ENCODE measurements at places on chromosomes 1 and 21. TPM values are rescaled to one million over a fixed set of nuclear protein-coding genes. Genes with fewer than 3 reads are reported as not detected.

Gene ADAM30
- not detected for total RNA-seq

Gene NBPF6
- total RNA-seq: not detected

Gene KCNJ15
- total RNA-seq: 0.13 TPM

Gene SLC45A1
- 11.3 TPM for total RNA-seq

Gene SLC9C2
- not detected for total RNA-seq

Gene PTPRC
- total RNA-seq: 1.4 TPM

Gene SIK1
- total RNA-seq: 32.3 TPM

- no peak for DNase-seq
Observed at GRCh38 chr1:160149233-160149632, 2.2 kb upstream of the ATP1A4 start.

DNA sequence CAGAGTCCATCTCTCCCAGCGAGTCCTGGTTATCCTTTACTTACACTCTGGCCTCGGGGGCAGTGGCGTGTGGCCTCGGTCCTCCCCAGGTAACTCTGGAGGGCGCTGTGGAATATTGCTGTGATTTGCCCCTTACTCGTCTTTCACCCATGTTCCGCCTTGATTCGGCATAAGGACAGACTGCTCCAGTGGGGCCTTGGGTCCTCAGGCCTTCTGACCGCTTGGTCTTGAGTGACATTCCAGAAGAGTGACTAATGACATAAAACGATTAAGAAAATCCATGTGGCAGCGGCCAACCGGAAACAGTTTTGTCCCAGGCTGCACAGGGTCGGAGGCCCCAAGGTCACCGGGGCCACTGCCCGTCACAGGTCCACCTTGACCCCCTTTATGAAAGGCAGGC, 11.0 kb downstream of the ICMT start:
- no peak for DNase-seq

GRCh38 chr1:156371553-156372264, 2.7 kb downstream of the RHBG start:
- DNase-seq: no peak

DNA sequence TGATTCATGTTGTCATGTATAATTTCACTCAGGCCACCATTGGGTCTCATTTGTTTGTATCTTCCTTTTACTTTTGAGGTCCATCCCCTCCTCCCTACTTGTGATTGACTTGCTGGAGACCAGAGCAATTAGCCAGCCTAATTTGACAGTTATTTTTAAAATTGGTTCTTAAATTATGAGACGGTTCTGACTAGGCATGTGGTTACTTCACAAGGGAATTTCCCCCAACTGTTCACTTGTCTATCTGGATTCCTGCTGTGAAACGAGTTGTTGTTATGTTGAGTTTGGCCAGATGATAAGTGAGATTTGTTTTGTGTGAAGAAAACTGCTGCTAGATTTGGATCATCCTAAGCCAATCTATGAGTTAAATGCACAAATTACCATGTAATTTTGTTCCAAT, 359.1 kb downstream of the BARHL2 start:
- DNase-seq: no peak

- no peak for DNase-seq
Observed at GRCh38 chr1:230109895-230110667, 43.0 kb downstream of the GALNT2 start.

GRCh38 chr1:64940025-64940424, 26.3 kb downstream of the JAK1 start:
- no peak for DNase-seq

- no peak for DNase-seq
Observed at GRCh38 chr1:234961456-234962339, 166.9 kb downstream of the TOMM20 start.

GRCh38 chr1:44534771-44535170, 129.7 kb downstream of the RNF220 start:
- no peak for DNase-seq

DNA sequence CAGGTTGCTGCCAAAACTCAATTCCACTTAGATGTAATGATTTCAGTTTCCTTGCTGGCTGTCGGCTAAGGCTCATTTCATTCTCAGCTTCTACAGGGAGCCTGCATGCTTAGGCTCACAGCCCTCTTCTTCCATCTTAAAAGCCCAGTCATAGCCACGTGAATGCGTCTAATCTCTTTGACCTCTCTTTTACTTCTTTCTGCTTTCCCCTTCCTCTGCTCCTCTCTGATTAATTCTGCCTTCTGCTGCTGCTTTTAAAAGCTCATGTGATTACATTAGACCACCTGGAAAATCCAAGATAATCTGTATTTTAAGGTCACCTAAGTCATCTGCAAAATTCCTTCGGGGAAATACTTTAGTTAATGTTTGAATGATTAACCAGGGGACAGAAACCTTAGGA, 812.8 kb upstream of the BRINP3 start:
- no peak for DNase-seq

DNA sequence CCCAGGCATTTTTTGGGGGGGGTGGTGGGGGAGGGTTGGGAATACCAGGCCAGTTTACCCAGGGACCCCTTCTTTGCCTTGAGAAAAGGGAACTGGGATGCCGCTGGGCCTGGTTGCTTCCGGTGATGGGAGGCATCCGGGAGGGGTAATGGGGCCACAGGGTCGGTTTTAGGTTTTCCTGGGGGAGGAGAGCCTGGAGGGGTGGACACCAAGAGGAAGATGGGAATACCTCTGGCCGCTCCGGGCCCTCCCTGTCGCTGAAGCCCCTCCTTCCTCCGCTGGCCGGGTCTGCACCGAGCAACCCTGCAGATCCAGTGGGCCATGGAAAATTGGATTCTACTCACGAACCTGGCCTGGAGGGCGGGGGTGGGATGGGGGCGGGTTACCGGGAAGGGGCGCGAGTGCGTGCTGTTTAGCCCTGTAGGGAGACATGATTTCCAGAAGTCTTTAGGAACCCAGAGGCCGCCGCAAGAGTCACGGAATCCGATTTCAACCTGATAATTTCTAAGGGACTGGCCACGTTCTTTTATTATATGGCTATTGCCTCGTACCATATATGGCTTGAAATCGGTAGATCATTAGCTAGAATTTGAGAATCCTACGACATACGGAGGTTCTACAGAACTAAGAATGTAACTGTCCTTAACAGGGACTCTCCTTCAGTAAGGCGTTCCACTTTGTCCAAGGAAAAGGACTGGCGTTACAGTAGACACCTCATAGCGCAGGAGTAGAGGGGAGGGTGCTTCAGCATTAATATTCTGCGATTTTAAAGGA, 749 bp downstream of the AKIRIN1 start:
- no peak for DNase-seq

DNA sequence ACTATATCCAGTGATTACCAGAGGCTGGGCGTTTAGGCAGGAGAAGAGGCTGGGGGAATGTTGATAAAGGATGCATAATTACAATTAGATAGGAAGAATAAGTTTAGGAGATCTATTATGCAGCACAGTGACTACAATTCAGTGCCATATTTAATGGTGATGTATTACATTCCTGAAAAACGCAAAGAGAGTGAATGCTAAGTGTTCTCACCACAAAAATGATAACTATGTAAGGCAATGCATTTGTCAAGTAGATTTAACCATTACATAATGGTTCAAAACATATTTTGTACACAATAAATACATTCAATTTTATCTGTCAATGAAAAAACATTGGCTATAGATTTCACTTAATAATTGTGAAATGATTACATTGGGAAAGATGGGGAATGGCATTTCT, 548.9 kb downstream of the NUF2 start:
- no peak for DNase-seq

DNA sequence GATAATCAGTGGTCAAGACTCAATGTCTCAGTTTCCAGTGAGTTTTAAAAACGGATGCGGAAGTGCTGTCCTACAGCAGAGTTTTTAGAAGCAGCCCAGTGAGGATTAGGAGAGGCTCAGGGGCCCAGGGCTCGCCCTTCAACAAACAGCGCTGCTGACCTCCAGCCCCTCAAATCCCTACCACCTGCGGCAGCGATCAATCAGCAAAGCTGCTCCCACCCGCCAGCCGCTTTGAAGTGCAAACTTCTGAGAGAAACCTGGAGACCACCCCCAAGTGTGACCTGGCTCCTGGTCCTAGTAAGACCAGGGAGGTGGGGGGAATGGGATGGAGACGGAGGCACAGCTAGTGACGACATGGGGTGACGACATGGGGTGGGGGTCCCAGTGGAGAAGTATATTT, 14.4 kb downstream of the ZBTB17 start:
- DNase-seq: no peak

DNA sequence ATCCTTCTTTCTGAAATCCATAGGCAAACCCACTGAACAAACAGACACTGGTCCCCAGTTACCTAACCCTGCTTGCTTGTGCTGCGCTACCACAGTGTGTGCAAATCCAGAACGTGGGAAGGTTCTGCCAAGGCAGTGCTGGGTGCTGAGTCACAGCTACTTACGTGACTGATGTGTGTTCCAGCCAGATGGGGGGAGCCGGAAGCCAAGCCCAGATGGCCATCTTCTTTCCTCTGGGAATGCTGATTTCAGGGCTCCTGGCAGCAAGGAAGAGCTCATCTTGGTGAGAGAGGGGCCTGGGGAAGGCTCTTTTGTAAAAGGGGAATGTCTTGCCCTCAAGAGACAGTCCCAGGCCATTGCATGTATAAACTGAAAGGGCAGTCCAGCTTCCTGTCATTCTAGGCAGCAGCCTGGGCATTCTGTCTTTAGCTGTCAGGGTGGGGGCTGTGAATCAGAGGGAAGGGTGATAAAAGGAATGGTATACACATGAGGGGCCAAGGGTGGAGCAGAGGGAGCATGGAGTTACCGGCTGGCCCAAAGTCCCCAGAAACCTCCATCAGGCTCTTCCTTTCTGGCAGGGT, 54.1 kb downstream of the CD46 start:
- no peak for DNase-seq

DNA sequence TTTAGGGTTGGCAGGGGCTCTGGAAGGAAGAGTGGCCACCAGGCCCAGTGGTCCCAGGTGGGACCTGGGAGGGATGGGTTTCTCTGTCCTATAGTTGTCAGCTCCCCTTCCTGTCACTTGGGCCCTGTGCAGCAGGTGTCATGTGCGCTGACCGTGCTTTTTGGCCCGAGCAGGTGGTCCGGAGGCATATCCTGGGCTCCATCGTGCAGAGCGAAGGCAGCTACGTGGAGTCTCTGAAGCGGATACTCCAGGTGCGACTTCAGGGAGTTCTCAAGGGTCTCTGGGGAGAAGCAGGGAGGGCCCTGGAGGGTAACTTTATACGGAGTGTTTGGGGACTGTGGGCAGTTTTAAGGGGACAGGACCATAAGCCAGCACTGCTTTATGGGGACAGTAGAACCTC, 82.2 kb downstream of the ARHGEF10L start:
- no peak for DNase-seq

- no peak for DNase-seq
Observed at GRCh38 chr1:184425449-184426277, 38.8 kb downstream of the C1orf21 start.

DNA sequence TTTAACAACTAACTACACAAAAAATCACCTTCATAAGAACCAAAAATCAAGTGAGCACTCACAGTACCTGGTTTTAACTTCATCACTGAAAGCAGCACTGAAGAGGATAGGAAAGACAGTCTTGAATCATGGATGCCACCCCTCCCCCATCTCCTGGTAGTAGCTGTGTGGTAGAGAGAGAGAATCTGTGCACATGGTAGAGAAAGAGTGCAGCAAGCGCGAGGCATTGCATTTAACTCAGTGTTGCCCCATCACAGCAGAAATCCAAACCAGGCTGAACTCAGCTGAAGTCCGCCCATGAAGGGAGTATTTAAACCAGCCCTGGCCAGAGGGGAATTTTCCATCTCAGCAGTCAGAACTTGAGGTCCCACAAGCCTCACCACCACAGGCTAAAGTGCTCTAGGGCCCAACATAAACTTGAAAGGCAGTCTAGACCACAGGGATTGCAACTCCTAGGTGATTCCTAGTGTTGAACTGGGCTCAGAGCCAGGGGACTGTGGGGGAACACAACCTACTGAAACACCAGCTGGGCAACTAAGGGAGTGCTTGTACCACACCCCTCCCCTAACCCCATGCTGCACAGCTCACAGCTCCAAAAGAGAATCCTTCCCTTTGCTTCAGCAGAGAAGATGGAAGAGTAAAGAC, 38.4 kb downstream of the VAV3 start:
- DNase-seq: no peak

Measured in Panc1 (cell line).